Amniotic stem cell (primary cell): ENCODE measurements at places on chromosomes 6 and 20.

DNA sequence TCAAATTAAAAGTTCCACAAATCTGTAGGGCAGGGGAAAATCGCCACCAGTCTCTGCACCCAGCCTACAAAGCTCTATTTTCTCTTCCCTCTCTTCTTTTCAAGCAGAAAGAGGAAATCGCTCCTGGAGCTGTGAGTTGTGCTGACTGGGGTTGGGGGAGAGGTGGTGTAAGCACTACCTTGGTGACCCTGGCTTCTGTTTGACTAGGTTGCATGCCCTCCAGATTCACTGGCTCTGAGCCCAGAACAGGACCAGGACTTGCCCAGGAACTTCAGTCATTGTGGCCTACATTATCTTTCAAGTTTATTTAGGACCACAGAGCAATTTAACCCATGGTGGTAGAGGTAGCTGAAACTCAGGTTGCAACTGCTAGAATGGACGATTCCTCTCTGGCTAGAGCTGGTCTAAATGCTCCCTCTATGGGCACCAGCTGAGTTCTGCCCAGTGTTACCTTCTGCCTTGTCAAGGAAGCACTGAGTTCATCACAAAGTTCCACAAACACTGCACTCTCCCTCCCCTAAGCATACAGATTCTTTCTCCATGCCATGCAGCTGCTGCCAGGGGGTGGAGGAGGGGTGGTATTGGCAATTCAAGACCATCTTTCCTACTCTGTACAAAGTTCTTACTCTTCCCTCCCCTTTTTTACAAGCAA is 122.0 kb upstream of the BMP5 start:
- no peak for DNase-seq

DNA sequence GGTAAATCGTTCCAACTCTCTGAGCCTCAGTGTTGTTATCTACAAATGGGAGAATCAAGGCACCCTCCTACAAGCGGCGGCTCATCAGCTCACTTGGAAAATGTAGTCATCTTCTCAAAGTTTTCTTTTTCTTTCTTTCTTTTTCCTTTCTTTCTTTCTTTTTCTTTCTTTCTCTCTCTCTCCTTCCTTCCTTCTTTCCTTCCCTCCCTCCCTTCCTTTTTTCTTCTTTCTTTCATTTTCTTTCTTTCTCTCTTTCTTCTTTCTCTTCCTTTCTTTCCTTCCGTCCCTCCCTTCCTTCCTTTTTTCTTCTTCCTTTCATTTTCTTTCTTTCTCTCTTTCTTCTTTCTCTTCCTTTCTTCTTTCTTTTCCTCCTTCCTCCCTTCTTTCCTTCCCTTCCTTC is 55.0 kb upstream of the TGM3 start:
- no peak for DNase-seq

DNA sequence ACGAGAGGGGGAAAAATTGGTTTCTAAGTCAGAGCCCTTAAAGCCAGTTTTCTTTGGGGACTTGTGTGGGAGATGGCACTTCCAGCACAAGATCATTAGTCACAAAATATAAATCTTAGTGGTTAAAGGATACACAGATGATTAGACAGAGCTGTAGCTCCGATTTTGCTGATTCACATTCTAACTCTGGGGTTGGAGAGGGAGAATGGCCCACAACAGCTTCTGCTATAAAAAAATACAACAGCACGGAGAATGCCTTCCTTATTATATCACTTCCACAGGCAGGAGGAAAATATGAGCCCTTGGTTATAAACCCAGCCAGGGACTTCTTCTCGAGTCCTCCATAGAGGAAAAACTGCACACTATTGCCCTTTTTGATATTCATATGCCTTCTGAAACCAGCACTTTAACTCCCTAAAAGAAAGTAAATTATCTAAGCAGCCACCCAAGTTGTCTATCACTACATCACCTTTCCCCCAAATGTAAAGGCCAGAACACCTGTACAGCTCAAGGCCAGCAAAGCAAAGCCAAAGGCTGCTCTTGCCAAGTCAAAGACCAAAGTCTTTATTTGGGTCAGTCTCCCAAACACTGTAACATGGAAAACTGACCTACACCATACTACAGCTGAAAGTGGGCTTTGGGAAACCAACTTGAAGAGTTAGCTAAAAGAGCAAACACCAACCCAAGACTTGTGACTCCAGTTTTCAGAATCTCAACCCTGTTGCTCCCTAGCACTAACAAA is 10.4 kb downstream of the MRPL14 start:
- DNase-seq, result peak; percentile 77

DNA sequence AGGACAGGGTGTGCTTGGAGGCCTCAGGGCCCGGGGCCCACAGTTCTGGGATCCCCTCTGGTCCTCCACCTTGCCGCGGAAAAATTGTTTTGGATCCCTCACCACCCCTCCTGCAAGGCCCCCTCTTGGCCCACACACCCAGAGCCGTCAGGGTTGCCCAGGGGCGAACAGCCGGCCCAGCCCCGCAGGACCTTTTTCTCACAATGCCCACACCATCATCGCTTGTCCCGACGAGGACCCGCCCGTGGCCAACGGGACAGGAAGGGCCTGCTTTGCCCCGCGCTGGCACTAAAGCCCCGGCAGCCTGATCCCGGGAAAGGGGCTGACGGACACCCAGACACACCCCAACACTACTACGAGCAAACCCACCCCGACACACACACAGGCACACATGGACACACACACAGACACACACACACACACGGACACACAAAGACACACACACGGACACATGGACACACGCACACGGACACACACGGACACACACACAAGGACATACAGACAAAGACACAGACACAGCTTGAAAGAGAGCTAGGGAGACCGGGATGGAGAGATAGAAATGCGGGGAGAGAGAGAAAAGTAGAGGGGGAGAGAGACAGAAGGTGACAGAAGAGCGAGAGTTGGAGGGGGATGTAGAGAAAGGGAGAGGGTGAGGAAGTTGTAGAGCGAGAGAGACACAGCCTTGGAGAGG is 1493.5 kb upstream of the DEFB115 start:
- DNase-seq, result no peak
